ENCODE measurements at places on chromosomes 11 and 22.

GRCh38 chr22:33481550-33481949 is 423.4 kb upstream of the SYN3 start:
- no peak for DNase-seq

DNA sequence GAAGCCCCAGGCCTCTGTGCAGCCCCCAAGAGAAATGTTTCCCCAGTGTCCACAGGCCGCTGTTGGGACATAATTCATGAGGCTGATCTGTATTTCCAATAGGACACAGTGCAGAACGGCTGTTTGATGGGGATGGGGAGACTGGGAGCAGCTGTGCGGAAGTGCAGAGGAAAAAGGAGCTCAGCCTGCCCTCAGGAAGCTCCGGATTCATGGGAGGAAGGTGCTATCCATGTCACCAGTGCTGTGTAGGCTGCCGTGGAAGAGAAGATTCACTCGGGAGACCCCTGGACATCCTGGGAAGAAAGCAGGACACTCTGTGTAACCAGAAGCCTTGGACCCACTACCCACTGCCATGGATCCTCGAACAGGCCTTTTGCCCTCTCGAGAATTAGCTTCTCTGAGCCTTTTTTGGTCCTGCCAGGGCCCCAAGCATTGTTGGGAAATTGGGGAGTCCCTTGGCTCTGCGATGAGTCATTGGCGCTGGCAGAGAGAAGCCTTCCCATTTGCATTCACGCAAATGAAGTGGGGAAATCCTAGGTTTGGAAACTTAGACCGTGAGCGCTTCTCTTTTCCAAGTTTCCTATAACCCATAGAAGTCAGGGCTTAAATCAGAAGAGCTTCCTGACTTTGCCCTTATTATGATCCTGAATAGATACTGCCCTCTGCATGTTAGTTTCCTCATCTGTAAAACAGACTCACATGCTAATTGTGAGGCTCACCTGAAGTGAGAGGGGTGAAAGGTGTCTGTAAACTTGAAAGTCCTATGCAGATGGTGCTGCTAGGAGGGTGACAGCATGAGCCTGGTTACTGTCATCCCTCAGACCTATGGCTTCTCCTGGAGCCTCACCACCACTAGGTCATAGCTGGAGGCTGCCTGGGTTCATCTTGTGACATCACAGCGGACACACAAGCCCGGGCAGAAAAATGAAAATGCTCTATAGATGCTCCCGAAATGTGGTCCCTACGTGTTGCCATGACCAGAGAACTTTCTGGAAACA is 229.2 kb upstream of the B3GAT1 start:
- no peak for DNase-seq

DNA sequence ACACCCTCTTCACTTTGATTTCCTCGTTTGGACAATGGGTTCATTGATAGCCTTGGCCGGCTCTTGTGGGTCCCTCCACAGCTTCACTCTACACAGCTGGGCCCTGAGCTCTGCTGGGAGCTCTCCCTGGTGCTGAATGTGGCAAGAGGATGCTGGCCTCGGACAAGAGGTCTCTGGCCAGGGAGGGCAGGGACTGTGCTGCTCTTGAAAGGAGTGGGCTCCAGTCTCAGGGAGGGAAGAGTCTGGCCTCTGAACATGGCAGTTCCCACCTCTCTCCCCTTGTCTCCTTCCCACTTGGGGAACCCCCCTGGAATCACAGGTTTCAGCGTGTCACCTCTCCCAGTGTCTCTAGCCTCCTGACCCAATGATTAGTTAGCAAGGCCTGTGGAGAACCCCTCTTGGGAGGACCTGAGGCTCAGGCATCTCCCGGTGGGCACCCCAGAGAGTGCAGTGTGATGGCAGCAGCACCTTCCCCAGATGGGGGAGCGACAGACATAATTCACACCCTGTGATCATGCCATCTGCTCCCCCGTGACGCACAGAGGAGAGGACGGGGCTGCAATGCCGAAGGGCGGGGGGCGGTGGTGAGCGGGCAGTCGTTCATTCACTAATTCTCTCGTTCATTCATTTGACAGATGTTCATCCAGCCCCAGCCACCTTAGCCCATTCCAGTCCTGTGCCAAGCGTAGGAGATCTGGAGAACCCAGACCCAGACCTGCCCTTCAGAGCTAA is 2.8 kb upstream of the CABP7 start:
- DNase-seq: peak; percentile 10

DNA sequence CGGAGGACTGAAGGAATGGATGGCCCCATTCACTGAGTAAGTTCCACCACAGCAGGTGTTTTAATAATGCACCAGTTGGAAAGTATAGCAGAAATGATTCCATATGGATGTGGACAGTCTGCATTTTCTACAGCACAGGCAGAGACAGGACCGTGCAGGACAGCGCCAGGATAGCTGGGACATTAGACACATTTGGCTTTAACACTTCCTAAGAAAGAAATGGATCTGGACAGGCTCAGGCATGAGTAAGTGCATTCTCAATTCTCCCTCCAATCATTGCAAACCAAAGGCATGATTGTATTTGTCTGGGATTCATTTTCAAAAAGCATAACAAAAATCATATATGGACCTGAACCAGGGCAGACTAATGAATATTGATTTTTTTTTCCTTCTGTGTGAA is 233.0 kb upstream of the POU2AF2 start:
- DNase-seq: no peak

- no peak for DNase-seq
Measured at GRCh38 chr11:2564588-2565425, 120.0 kb downstream of the KCNQ1 start.

DNA sequence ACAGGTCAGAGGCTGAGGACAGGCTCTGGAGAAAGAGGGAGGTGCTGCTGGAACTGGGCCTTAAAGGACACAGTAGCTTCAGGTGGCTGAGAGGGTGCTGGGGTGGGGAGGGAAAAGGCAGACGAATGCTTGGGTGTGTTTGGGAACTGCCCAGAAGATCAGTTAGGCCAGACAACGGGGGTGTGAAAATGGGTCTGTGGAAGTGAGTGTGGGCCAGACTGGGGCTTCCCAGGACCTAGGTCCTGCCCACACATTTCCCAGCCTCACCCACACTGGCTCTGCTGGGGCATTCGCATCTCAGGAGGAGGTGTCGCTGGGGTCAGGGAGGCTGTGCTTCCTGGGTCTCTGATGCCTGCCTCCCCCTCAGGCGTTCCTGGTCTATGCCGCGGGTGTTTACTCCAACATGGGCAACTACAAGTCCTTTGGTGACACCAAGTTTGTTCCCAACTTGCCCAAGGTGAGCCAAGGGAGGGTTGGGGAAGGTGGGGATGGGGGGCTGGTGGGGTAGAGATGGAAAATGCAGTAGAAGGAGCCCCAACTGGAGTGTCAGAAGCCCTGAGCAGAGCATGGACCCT is 4.7 kb downstream of the DPP3 start:
- DNase-seq: no peak

- peak; percentile 1 for DNase-seq
Measured at GRCh38 chr11:65882120-65883057, 2.8 kb downstream of the CTSW start.

DNA sequence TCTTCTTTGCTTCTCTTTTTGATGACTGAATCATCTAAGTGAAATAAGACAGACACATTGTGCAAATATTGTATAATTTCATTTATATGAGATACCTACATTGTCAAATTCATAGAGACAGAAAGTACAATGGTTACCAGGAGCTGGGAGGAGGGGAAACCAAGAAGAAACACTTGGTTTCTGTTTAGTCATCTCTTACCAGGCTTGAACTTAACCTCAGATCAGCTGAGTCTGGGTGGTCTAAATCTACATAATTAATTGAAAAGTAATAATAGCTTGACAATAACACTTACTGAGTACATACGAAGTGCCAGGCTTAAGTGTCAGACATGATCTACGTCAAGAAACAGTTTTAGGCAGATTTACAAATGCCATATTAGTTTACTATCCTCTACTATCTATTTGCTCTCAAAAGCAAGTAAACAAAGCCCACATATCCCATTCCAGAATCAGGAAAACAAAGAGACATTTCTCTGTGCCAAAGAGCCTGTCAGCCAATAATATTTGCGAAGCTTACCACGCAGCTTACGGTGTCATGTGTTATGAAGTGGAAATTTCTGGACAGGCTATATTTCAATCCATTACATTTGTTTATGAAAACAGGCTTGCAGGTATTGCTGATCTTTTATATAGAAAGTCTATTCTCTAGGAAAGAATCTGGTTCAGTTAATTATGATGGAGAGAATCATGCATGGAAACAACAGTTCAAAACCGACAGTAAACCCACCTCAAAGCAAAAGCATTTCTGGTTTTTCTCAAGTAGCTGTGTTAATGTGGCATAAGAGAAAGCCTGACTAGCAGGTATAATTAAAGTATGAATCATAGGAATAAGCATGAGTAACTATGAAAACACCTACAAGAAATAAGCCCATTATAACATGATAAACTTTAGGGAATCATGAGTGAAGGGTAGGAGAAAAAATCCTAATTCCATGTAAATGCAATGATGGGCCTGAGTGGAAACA is 2.7 kb upstream of the ARHGAP42 start:
- no peak for DNase-seq

- DNase-seq: no peak
Measured at GRCh38 chr22:27105142-27106025, 448.0 kb downstream of the MIAT start.

- no peak for DNase-seq
Measured at GRCh38 chr11:57150454-57150917, 31.3 kb upstream of the LRRC55 start.

GRCh38 chr11:6557761-6558674 is 45.4 kb downstream of the RRP8 start:
- no peak for DNase-seq

- no peak for DNase-seq
Measured at GRCh38 chr22:25360891-25361645, 141.6 kb downstream of the CRYBB2 start.

DNA sequence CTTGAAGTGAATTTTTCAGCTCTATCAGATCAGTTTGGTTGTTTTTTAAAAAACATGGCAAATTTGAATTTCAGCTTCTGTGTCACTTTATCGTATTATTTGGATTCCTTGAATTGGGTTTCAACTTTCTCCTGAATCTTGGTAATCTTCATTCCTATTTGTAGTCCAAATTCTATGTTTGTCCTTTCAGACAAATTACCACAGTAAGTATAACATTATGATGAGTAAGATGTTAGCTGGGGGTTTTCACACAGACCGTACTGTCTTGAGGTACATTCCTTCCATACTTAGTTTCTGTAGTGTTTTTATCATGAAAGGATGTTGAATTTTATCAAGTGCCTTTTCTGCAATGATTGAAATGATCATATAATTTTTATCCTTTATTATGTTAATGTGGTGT is 28.0 kb downstream of the OR5B17 start:
- no peak for DNase-seq

DNA sequence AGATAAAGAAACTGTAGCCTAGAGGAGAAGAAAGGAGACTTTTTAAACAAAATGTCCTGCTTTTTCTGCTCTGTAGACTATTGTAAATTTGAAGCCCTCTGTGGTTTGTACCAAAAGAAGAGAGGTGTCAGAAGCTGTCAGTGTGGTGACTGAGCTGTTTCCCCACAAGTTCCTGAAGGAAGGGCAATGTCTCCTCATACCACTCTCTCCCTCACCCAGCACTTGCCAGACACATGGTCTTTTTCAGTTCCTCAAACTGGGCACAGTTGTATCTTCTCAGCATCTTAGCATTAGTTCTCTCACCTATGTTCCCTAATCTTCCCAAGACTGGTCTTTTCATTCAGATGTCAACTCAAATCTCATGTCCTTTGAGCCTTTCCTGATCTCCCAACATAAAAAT is 4.3 kb downstream of the BCO2 start:
- no peak for DNase-seq

- DNase-seq: no peak
Measured at GRCh38 chr11:57778318-57779037, 16.9 kb downstream of the CTNND1 start.

DNA sequence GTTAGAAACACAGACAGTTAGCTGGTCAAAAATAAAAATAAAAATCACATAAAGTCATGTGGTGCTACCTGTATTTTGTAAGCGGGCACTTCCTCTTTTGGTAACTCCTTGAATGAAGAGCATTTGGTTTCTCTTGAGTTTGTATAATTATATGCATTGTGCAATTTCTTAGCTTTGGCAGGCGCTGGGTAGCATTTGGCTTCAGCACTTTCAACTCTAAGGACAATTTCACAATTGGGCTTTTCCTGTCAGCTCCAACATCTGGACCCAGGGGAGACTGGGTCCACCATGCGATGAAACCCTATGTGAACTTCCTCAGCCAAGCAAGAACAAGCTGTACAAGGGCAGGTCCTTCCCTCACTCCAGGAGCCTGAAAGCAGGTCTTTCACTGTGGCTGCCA is 169.1 kb downstream of the RRAS2 start:
- no peak for DNase-seq

GRCh38 chr11:61539831-61540357 is 31.3 kb downstream of the LRRC10B start:
- DNase-seq: no peak

GRCh38 chr11:1211838-1212237 is 11.0 kb upstream of the MUC5B start:
- DNase-seq: no peak

DNA sequence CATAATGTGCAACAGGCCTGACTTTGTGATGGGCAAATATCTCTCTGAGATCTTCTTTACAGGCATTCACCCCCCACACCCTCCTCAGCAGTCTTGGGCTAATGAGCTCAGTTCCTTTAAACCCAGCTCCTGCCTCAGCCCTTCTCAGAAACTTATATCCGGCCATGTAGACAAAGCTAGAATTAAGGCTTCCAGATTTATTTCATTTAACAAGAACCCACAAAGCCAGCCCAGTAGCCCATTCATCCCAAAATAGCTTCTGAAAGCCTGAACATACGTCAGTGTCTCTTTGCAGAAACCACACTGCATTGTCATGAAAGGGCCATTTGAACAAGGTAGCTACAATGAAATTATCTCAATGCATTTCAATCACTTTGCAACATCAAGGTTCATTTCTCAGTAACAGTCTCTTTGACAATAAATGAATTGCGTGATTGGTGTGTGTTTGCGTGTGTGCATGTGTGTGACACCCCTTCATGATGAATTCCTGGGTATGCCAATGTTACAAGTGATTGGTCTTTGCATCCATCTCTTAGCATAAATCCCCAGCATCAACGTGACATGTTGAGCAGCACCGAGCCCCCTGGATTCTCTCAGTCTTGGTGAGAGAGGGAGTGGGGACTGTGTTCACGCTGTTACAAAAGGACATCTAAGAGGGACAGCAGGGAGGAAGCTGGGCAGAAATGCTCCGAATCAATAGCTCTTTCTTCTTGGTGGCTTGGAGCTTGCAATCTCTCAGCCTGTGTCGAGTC is 299.6 kb downstream of the KIRREL3 start:
- no peak for DNase-seq
